EH (cell line): ENCODE measurements at places on chromosomes 7 and 10.
A peak's percentile ranks its signal among the peaks of the same experiment; 100 is the strongest.

DNA sequence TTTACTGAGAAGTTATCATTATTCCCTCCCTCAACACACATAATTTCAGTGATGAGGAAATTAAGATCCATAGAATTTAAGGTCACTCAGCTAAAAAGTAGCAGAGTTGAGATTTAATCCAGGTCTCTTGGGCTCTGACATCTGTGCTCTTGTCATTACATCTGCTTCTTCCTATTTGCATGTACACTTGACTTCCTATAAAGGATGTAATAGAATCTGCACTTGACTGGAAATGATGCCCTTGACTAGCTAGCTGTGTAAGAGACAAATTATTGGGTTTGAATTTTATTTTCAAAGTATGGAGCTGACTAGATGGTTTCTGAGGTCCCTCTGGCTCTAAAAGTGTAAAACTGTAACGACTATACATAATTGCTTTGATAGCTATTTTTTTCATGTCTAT is 59.5 kb downstream of the AGK start:
- DNase-seq, result no peak

DNA sequence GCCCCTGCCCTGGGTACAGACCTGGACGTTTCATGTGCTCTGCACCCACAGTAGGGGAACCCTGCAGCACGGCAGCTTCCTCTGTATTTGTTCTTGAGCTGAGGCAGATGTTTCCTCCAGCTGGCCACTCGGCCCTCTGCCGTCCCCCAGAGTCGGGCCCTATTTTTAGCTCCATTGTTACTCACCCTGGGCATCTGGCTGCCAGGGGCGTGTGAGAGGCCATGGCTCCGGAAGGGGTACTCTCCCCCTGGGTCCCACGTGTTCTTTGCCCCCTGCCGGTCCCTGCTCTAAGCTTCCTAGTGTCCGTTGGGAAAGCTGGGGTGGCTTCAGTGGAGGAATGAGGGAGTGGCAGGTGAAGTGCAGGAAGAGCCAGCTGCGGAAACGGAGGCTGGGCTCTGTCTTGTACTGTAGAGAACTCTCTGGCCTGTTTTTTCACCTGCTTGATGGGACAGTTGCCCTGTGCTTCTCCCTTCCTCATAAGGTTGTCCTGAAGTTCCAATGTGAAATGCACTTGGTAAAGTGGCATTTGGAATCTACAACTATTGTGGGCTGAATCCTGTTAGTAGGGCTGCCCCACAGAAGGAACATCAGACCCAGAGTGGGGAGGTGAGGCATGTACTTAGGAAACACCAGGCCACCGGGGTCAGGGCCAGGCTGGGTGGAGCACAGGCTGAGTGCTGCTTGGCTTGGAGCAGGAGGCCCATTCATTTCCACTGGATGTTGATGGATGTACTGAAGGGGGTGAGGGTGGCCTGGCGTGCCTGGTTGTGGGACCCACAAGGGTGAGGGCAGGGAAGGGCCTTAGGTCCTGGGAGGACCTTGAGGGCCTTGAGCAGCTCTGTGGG is 30.6 kb downstream of the PALD1 start:
- peak; percentile 42 for DNase-seq

DNA sequence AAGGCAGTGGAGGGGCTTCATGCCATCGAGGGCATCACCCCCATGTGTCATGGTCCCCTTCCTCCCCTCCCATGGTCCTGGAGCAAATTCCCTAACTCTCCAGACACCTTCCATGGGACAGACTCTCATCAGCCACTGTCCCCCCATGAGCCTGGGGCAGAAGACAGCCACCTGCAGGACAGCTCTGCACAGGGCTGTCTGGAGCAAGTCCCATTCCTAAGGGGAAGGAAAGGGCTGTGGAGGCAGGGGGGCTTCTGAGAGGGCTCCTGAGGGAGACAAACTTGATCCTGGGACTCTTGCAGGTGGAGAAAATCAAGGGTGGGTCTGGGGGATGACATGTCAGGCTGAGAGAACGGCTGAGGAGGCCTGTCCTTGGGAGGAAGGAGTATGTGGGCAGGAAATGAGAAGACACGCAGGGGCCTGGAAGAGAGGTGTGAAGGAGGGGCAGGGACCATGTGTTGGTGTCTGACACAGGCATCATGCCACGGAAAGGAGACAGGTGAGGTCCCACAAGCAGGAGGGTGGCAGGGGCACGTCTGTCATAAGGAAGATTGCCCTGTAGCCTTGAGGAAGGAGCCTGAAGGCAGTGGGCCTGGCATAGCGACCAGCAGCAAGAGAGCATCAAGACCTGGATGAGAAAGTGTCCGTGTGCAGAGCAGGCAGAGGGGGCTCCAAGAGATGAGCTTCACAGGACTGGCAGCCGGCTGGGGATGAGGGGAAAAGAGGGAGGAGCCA is 14.4 kb upstream of the GDF10 start:
- DNase-seq, result no peak

GRCh38 chr7:135207406-135208101 is 3.8 kb downstream of the WDR91 start:
- DNase-seq, result no peak

- DNase-seq, result peak; percentile 69
These were observed 245.5 kb downstream of the REEP3 start for GRCh38 chr10:63766745-63767137.

DNA sequence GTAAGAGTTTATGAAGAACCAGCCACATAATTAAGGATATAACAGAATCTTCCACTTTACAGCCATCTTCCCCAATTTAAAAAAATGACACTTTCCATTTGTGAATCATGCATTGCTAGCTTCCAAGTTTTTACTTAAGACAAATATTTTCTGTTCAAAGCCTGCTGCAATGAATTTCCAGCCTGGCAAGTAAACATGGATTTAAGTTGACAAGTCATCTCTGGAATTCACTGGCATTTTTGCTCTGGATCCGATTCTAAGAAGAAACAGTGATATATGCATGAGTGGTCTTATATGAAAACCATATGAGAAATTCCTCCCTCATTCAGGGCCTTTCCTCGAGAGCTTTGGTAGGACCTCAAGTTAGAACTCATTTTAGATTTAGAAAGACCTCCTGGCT is 116.1 kb upstream of the CDCA7L start:
- DNase-seq, result peak; percentile 11

DNA sequence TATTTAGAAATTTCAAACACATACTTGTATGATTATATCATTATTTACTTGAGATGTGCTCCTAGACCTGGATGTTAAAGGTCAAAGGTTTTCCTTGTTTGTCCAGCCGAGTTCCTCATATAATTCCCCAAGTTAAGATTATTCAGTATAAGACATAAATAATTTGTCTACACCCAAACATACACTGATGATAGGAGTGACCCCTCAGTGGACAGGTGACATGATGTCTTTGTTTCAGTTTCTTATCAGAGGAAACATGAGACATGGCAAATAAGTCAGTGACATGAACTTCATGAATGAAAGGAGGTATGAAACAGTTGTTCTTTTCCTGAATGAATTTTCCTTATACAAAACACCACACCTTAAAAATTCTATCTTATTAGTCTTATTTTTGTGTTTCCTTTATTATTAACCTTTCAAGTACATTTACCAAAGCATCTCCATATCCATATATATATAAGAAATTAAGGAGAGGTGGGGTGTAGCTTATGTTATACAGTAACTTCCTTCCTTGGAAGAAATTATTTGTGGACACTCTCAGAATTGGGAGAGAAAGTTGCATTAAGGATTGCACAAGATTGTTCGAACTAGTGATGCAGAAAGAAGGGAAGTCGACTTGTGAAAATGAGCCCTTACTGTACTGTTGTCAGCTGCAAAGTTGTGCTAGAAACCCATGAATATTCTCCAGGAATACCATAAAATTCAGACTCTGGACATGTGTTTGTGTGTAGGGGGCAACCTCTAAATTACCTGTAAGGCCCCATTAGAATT is 60.5 kb downstream of the POM121L12 start:
- DNase-seq, result no peak

GRCh38 chr7:28222636-28223035 is 42.0 kb upstream of the JAZF1 start:
- DNase-seq, result no peak

GRCh38 chr10:105729428-105729827 is 1088.3 kb downstream of the SORCS3 start:
- DNase-seq, result no peak

- DNase-seq, result peak; percentile 97
These were observed 7.1 kb upstream of the BTBD16 start for GRCh38 chr10:122263971-122264370.

DNA sequence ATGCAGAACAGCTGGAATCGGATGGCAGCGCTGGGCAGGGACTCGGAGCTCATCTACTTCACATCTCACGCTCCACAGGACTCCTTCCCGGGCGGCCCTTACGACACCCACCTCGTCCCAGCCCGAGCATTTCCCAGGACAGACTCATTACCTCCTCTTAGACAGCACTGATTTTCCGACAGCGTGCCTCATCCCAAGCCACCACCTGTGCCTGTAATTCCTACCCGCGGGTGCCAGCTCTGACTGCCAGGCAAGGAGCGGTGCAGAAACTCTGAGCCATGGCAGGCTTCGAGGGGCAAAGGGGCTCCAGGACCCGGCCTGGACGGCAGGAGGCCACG is 25.6 kb downstream of the GPER1 start:
- no peak for DNase-seq

GRCh38 chr7:11120675-11121220 is 147.1 kb downstream of the PHF14 start:
- no peak for DNase-seq

DNA sequence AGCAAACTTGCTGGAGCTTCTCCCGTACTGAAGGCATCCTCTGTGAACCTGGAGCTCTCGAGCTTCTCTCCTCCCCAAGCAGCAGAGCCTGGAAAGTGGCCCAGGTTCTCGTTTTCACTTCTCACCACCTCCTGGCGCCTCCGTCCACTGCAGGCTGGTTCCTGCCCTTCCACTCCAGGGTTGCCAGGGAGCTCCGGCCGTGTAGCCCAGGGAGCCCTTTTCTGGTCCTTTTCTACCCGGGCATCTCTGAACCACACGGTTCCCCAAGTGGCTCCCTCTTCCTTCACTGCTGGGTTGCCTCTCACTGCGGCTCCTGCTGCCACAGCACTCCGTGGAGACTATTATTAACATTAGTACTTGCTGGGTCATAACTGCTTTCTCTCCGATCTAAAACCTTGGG is 208.6 kb upstream of the PPP2R2D start:
- no peak for DNase-seq

GRCh38 chr10:121002586-121003205 is 151.5 kb downstream of the WDR11 start:
- DNase-seq, result no peak

GRCh38 chr7:37494926-37495325 is 46.3 kb upstream of the ELMO1 start:
- DNase-seq, result no peak

- DNase-seq, result no peak
These were observed 324.5 kb downstream of the PHF14 start for GRCh38 chr7:11298220-11298619.

DNA sequence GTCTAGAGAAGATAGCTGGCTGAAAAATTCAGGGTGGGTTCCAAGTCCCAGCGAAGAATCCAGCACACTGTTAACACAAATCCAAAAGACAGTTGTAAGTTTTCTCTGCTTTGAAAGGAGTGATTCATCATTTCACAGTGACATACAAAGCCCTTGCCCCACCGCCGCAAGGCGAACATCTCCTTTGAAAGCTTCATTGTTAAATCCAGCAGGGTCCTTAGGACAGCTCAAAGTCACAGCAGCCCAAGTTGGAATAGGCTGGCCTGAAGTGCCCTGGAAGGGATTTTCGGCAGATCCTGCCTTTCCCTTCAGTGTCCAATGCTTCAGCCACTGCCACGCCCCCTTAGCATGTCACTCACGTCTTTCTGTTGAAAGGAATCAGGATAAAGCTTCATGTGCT is 526.1 kb downstream of the CALN1 start:
- DNase-seq, result no peak

DNA sequence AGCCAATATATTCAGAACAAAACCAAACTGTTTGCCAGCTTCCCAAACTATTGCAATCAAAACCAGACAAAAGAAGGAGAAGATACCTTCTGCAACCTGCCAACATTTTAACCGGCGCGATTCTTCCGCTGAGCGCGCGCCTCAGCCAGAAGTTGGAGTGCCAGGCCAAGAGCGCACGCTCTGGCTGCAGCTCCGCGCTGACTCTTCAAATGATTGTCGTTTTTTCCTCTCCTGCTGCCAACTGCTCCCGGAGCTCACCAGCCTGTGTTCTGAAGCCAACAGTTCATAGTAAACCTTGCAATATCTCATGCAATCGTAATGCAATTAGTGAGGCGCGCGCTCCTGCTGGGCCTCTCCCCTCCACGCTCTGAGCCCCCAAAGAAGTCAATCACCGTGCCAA is 259.7 kb upstream of the MGMT start:
- DNase-seq, result no peak

DNA sequence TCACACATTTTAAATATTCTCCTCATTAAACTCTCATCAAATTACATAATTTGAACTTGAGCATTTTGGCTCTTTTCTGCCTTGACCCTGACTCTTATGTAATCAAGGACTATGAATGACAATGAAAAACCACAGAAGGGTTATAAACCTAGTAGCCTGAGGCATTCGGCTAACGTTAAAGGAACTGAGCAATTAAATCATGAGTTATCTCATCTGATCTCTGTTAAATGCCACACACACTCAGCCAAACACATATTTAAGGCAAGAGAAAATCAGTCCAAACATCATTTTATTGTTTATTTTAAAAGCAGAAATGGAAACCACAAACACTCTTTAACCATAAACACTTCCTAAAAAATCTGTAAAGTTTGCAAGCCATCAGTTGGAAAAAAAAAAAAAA is 204.3 kb downstream of the DGKI start:
- peak; percentile 97 for DNase-seq

DNA sequence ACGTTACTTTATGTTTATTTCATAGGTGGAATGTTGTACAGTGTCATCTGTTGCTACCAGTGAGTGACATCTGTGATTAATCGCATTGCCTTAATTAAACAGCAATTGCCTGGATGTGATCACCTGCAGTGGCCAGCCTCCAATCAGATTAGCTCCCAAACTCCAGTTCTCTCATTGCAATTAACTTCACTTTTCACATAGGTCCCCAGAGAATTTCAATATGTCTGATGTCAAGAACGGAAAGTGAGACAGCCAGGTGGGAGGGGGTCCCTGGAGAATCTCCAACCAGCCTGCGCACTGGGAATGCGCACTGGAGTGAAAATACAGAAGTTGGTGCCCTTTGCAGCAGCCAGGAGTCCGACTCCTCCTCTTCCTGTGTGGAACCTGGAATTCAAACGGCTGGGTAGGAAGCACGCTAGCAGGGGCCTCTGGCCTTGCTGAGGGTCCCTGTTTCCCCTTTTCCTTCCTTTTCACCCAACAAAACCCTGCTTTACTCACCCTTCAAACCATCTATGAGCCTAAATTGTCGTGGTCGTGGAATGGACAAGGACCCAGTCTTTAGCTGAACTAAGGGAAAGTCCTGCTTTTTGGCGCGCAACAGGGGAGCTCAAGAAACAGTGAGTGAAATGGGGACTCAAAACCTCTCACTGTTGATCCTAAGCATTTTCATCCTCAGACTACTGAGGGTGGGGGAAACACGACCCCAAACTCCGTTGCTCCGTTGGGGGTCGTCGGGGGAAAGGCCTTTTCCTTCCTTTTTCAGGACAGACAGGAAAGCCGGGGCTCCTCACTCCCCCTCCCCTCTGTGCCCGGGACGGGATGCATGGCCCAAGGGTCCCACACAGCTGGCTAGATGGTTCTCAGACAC is 1355.5 kb upstream of the LRRTM3 start:
- peak; percentile 51 for DNase-seq
